ENCODE measurements at places on chromosomes 4 and X.

GRCh38 chr4:104878936-104879335 lies 267.7 kb upstream of the TET2 start:
- DNase-seq: no peak

- DNase-seq: no peak
These were observed 158.8 kb upstream of the PJA1 start for GRCh38 chrX:69323786-69324720.

DNA sequence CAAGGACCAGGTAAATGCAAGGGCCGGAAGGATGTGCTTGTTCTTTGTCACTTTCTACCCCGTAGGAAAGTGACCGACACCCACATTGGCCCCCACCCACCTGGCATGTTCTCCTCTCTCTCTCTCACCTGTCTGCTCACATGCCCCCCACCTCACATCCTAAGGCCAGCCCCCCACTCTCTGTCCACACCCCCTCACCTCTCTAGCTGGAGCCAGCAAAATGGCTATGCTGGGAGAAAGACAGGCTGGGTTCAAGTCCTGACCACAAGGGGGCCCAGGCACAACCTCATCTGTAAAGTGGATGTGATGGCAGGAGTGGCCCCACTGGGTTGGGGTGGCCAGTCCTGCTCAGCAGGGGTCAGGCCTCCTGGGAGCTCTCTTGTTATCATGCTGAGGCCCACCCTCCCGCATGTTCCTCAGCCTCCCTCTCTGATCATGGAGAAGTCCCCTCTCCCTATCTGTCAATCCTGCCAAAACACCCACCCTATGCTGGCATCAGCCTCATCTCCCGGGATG lies 1.7 kb upstream of the PPP2R2C start:
- DNase-seq: no peak

DNA sequence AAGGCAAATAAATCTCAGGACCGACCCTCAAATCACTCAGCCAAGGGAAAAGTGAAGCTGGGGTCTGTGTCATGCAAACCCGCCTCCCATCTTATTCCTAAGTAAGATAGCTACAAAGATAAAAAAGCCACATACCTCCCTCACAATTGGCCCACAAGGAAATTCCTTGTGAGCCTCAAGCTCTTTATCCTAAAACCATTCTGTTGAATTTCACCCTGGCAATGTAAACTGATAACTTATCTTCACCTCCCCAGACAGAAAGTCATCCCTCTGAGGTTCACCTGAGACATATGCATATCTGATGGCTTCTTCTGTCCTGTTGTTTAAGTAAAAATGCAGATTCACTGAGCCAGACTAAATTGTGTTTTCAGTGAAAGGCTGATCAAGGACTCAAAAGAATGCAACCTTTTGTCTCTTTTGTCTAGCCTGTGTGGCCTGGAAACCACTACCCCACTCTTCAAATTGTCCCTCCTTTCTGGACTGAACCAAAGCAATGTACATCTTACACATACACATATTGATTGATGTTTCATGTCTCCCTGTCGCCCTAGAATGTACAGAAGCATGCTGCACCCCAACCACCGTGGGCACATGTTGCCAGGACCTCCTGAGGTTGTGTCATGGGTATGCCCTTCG lies 91.3 kb downstream of the MFAP3L start:
- no peak for DNase-seq

GRCh38 chrX:48800574-48801279 lies 1.1 kb upstream of the HDAC6 start:
- no peak for DNase-seq

- DNase-seq: no peak
These were observed 47.8 kb upstream of the CAMK2D start for GRCh38 chr4:113809311-113809710.

DNA sequence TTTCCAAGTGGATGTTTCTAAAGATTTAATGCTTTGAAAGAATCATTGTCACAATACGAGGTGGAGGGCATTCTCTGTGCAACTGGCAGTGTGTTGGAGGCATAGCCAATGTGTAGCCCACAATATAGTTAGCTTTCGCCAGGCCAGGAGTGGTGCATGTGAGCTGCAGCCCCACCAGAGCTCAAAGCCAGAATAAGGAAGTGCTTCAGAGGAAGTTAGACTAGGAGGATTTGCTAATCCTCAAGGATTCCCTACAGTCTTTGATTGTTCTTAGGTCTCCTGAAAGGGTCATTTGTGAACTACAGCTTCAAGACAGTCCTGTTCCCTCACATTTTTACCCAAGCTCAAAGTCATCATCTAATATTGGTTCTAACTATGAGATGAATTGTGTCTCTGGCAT lies 16.4 kb downstream of the TRPC5OS start:
- no peak for DNase-seq

DNA sequence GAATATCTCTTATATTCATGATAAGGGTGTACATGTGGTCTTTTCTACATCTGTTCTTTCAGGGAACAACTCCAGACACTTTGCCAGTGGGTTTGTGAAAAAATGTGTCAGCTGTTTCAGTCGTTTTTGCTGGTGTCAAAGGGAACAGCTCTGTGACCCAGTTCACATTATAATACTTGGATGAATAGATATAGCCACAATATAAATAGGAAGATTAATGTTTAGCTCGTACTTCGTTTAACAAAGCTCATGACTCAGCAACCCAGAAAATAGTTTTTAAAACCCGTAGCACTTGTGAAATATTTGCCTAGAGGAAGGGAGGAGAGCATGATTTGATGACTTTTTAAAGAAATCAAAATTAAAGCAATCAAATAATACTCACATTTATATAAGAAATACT lies 7.9 kb downstream of the LIAS start:
- DNase-seq: no peak

GRCh38 chr4:168585168-168586091 lies 88.6 kb downstream of the PALLD start:
- DNase-seq: no peak

- DNase-seq: no peak
These were observed 61.1 kb downstream of the HELT start for GRCh38 chr4:185079271-185079905.

DNA sequence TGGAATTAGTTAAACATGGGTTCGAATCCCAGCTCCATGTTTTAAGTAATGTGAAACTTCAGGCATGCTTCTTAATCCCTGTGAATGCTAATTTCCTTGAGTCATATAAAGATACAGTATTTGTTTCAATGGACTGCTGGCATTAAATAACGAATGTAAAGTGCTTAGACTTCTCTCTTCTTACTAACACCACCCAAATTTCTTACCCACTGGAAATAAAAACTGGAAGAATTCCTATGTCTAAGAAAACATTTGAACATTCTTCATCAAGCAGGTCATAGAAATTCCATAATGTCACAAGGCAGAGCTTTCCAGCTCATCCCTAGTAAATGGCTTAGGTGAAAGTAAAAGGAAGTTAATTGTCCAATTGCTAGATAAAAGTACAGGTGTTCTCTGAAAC lies 172.5 kb downstream of the ANK2 start:
- DNase-seq: no peak

- DNase-seq: no peak
These were observed 203.4 kb downstream of the SLC39A8 start for GRCh38 chr4:102141842-102142241.

DNA sequence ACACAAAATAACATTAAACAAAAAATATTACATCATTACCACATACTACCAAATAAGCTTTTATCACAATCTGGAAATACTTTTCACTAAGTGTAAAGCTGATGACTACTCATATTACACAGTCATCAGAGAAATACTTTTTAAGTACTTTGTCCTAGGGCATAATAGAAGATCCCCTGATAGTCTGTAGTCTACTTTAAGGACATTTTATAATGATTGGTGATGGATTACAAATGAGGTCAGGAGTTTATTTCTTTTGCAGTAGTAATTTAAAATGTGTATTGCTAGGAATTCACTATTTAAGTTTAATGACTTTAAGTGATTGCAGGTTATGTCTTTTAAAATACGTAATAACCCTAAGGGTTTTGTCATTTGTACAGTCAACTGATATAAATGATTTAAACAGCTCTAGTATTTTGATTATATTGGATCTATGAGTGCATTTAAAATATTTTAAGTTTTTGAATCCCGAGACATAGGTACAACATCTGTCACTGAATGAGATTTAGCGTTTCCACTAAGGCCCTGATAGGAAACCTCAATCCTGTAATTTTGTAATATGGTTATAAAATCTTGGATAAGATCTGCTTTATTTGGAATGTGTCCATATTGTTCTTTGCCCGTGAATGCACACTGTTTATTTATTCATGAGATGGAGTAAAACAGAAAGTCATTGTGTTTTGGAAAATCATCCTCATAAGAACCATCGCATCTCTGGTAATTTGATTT lies 189.5 kb downstream of the ARAP2 start:
- no peak for DNase-seq

DNA sequence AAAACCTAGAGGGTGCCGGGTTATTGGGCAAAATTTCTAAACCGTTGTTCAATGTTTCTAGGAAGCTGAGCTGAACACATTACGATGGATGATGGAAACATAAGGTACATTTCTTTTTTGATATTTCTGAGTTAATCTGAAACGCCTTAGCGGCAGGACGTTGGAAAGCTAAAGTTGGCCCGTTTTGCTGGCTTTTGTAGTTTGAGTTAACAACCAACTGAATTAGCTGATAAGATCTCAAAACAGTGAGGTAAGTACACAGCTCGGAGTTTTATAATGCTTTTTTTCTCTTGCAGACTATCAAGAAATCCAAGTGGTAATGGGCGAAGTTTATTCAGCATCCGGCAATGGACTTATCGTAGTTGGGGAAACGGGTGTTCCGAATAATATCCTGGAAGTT lies 73.5 kb downstream of the PRSS12 start:
- no peak for DNase-seq

DNA sequence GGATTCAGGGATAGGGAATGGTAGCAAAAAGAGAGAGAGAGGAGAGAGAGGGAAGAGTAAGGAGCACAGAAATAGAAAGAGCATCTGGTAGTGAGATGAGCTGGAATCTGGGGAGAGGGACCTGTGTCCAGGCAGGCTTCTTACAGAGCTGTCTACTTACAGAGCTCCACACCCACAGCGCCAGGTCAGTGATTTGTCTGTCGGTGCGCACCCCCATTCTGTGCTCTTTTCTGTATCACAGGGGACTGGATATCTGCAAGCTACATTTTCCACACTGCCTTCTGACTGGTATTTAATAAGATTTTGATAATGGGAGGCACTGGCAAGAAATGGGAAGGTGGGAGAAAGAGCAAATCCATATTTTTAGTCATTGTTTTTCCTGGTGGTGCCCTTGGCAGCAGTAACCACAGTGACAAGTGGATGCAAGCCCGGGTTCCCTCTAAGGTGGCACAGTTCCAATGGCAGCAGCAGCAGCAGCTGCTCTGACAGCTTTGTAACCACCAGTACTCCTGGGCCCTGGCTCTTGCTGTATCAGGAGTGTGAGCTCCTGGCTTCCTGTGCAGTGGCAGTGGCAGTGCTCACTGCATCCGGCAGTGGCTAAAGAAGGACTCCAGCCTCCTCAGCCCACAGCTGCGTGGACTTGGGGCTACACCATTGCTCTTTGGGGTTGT lies 300.5 kb downstream of the TRIML1 start:
- no peak for DNase-seq

- DNase-seq: no peak
These were observed 31.7 kb downstream of the USP9X start for GRCh38 chrX:41116948-41117347.

GRCh38 chr4:58760100-58760499 lies 1649.9 kb upstream of the IGFBP7 start:
- no peak for DNase-seq

DNA sequence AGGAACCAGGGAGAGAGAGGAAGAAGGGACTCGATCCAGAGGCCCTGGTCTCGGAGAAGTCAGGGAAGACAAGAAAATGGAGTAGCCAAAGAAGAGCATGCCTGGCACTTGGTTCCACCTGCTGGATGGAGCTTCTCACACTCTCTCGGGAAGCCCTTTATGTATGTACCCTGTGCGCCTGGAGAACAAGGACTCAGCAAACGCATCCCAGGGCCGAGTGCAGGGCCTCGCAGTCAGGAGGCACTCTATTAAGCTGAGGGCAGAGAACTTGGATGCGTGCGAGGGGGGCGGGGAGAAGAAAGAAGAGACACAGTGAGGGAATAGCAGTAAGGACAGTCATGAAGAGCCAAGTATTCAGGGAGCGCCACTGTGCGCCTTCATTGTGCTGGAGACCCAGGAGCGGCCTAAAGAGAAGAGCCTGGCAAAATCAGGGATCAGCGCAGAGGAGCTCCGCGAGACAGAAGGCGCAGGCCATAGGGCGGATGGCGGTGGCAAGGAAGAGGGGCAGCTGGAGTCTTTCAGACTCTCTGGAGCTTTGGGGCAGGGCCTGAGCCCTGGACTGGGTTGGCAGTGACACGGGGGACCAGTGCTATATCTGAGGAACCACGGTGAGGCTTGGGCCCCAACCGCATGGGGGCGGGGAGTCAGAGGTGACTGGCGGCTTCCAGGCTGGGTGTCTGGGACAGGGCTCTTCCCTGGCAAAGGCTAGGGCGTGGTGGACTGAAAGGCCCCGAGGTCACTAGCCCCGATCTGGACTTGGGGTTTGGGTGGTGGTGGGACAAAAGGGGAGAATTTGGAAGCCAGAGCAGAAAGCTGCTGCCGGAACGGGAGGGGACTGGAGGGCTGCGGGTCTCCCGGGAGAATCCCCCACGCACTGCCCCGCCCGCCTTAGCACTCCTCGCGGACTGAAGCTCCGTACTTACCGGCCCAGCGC lies 1.9 kb upstream of the SEPTIN6 start:
- DNase-seq: no peak

- no peak for DNase-seq
These were observed 349.2 kb downstream of the BMPR1B start for GRCh38 chr4:95107004-95107403.

GRCh38 chrX:18721683-18722499 lies 14.4 kb downstream of the PPEF1 start:
- DNase-seq: no peak

DNA sequence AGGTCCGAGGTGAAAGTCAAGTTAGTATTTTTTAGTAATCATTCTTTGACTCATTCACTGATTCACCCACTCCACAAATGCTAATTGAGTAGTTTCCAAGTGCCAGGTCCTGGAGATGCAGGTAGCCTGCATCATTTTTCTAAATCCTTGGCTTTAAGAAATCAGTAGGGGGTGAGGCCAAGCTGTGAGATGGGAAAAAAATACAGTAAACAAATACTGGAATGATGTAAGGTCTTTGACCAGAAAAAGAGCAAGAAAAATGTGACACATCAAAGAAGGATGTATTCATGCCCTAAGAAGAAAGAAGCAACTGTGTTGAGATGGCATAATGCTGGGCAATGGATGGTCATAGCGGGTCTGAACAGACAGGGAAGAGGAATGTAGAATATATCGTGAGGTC lies 1386.6 kb downstream of the PCDH7 start:
- DNase-seq: no peak

- DNase-seq: no peak
These were observed 338.7 kb downstream of the PCDH18 start for GRCh38 chr4:137193564-137193963.

GRCh38 chrX:10922835-10923234 lies 188.3 kb upstream of the HCCS start:
- no peak for DNase-seq

DNA sequence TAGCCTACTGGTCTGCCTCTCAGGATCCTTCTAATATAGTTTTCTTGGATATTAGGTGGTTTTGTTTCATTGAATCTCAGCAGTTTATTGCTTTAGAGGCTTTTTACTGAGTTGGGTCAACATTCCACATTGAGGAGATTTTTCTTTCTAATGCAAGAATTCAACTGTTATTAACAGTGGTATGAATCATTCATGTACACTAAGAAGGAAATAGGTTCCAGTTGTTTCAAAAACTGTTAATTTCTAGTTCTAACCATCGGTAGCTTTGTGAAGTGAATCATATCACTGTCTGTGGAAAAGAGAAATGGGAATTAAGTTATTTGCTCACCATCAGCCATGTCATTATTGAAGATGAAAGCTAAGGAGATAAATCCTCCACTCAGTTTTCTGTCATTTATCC lies 331.5 kb downstream of the RPA4 start:
- DNase-seq: no peak

GRCh38 chr4:107747748-107748486 lies 27.9 kb upstream of the PAPSS1 start:
- no peak for DNase-seq
